ENCODE measurements at places on chromosomes 1 and 21.
A peak's percentile ranks its signal among the peaks of the same experiment; 100 is the strongest.

DNA sequence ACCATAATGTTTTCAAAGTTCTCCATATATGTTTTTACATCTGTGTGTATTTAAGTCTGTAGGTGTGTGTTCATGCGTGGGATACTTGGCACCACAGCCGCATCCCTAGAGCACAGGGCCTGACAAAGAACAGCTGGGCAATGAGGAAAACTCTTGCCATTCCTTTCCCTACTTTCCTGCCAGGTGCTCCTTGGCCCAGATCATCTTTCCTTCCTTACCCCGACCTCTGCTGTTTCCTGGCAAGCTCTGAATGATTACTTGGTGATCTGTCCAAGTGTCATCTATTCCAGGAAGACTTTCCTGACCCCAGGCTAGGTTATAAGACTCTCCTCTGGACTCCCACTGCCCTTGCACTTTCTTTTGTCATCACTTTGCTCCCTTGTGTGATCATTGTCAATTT, 123.6 kb downstream of the ELAVL4 start:
- no peak for DNase-seq

DNA sequence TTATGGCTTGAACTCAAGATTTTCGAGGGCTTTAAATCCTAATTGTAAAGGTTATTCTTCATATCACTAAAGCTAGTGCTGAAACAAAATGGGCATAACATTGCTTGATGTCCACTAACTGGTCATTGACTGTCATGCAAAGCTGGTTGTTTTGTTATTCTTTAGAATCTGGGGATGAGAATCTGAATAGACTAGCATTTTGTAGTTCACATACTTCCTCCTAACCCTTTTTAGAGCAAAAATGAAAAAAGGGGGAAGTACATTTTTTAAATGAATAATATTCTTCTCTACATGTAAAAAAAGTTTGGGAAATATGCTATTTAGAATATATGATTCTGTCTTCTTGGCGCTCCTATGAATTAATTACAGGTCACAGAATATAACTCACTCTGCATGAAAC, 72.2 kb upstream of the HMCN1 start:
- no peak for DNase-seq

GRCh38 chr1:198153804-198154203, 3.0 kb upstream of the NEK7 start:
- DNase-seq: no peak

DNA sequence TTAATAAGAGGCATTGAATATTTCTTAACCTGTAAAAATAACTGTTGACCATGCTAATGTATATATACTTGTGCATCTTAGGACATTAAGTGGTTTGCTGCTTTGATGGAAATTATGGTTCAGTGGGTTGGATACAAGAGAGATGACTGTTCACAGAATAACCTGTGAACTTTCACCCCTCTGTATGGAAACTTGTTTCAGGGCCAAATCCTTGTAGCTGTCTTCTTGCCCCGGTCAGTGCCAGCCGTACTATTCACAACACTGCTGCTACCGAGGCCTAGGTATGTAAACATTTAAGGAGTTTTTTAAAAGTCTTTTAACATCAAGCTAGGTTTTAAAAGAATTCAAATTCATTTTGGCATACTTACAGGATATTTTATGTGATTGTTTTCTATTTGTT, 16.1 kb downstream of the DONSON start:
- no peak for DNase-seq

DNA sequence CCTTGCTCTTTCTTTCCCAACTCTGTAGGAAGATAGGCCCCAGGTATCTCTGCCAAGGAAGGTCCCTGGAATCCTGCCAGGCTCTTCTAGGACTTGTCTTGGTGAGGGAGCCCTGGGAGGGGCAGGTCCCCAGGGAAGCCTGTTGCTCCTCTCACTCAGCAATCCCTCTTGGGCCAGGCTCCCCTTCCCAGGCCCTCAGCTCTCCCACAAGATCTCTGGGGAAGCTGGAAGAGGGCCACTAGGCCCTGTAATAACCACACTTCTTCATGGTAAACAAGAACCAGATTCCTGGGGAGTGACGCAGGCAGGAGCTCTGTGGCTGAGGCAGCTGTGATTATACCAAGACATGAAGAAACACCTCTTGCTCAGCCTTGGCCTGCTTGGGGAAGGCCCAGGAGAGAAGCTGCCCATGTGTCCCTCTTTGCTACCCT, 9.9 kb upstream of the MAPKAPK2 start:
- no peak for DNase-seq

DNA sequence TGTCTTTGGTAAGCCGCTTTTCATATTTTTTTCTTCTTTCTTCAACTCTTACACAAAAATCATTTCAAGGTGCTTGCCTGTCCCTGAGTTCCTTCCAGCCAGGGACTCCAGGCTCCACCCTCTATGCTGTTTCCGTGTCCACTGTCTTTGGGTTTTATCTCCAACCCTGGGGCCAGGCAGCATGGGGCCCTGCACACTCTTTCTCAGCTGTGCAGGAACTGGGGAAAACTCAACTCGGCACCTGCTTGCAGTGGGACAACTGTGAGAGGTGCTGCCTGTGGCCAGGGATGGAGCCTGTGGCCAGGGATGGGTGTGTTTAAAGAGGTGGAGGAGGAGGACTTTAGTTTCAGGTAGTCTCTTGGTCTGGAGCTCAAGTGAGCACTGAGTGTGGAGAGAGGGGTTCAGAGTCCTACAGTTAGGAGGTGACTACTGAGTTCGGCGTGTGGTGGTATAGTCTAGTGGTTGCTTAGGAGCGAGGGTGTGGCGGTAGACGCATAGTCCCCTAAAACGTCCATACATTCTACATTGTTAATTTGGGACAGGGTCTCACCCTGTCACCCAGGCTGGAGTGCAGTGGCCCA, 13.4 kb downstream of the TNFRSF8 start:
- DNase-seq: no peak

DNA sequence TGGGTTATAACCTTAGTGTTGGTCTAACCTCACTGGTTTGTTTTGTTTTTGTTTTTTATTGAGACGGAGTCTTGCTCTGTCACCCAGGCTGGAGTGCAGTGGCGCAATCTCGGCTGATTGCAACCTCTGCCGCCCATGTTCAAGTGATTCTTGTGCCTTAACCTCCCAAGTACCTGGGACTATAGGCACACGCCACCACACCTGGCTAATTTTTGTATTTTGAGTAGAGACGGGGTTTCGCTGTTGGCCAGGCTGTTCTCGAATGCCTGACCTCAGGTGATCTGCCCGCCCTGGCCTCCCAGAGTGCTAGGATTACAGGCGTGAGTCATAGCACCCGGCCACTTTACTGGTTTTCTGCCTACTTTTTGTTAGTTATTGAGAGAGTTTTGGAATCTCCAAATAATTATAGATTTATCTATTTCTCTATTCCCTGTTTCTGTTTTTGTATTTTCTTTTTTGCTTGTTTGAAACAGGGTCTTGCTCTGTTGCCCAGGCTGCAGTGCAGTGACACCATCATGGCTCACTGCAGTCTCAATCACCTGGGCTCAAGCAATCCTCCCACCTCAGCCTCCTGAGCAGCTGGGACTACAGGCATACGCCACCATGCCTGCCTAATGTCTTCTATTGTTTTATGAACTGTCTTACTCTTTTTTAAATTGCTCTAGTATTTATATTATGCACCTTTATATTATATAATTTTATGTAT, 21.4 kb downstream of the SMG7 start:
- no peak for DNase-seq

- peak; percentile 88 for DNase-seq
Measured at GRCh38 chr1:156052862-156053767, 483 bp downstream of the UBQLN4 start.

DNA sequence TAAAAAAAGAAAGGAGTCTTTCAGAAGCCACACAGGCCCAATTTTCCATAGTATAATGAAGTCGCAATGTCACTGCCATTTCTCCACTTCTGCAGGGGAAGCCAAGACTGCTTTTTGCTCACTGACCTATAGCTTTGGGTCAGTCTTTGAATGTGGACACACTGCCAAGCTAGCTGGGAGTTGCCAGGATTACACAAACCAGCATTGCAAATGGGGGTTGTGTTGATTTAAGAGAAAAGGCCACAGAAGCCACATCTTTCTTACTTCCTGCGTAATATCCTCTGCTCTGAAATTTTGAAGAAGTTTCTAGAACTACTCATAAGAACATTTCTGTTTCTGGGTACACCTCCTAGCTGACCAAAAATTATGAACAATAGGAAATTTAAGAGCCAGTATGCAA, 45.8 kb upstream of the SAMSN1 start:
- DNase-seq: no peak

- no peak for DNase-seq
Measured at GRCh38 chr1:222613627-222614026, 4.3 kb upstream of the MIA3 start.

GRCh38 chr1:6580119-6580592, 362 bp downstream of the ZBTB48 start:
- DNase-seq: no peak

DNA sequence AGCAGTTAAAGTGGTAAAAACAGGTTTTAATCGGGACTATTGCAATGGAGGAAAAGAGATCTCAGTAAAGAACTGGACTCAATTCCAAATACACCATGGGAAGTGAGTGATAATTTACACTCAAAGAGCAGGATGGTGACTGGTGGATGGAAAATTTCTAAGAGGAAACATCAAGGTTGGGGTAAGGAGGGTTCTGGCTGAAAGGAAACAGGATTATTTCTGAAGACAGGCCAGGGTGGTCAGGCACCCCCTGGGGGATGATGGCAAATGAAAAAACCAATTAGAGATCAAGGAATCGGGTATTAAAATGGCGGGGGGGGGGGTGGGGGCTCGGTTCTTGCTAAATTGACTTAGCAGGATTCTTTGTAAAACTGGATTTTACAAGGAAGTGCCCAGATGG, 12.3 kb upstream of the HSD11B1 start:
- no peak for DNase-seq

DNA sequence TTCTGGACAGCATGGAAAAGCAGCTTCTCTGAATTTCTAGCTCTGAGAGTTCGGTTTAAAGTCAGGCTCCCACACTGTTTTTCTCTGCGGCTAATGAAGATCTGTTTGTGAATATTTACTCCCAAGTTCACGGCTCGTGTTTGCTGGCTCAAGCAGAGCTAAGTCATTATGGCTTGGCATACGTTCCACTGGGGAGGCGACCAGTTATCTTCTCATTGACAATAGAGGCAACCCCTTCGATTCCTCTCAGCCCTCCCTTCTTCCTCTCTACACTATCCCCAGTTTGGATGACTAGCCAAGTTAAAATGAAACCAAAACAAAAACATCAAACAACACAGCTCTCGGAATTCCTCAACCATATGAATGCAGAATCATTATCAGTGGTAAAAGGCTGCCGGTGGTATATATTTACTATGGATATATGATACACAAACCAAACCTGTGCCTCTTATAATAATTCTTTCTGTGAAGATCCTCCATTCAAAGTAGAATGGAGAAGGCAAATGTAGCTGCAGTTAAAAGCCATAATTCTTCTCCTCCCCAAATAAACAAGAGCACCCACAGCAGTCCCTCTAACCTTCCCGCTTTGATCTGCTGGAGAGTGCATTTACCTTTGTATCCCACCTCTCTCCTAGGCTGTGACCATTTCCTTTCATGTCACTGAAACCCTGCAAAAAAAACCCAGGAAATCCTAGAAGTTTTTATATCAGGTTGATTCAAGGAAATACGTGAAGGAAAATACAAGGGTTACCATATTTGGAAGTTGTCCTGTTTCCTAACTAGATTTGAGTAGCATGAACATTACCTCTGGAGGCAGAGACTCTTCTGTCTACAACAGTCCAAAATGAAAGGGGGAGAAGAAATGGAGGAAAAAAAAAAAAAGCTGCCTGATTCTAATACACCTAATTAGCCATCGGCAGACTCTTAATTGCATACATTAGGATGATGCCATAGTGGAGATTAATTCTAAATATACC, 108.3 kb upstream of the USH2A start:
- DNase-seq: no peak

DNA sequence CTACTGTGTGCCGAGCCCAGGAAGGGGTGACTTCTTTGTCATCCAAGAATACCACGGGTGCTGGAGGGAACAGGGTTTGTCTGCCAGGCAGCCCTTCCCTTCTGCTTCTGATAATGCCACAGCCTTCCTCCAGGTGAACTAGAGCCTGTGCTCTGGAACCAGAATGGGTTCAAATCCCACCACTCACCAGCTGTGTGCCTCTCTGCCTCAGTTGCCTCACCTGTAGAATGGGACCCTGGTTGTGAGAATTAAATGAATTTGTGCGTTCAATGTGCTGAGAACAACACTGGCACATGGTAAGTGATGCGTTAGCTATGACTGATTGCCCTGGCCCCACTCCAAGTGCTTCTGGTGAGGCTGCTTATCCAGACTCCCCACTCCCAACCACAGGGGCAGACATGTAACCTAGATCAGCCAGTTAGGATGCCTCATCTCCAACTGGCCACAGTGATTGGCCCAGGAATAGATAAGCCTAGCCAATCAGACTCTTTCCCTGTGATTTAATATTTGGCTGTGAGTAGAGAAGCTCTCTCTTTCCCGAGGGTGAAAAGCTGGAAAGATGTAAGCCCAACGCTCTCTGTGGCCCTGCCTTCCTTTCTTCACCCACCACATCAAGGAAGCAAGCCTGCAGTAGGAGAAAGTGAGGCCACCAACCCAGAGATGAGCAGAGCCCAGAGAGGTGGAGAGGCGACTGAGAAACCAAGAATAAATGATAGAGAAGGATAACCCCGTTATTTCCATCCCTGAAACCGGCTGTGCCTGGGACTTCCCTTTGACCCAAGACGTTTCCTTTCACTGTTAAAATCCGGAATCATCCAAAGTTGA, 20.8 kb upstream of the LAPTM5 start:
- DNase-seq: no peak

DNA sequence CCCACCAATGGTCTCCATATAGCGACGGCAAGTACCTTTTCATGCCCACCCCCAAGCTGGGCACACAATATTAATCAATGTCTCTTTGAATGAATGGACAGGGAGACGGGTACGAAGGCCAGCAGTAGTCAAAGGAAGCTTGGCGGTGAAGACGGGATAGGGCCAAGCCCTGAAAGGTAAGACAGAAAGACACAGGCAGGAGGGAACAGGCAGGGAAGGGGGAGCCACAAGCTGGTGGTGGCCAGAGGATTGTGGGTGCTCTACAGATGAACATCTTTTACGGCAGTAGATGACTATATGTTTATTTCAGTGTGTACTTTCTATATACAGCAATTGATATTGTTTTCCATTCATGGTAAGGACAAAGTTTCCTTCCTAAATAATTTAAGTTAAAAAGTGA, 16.3 kb downstream of the CAPZB start:
- no peak for DNase-seq

DNA sequence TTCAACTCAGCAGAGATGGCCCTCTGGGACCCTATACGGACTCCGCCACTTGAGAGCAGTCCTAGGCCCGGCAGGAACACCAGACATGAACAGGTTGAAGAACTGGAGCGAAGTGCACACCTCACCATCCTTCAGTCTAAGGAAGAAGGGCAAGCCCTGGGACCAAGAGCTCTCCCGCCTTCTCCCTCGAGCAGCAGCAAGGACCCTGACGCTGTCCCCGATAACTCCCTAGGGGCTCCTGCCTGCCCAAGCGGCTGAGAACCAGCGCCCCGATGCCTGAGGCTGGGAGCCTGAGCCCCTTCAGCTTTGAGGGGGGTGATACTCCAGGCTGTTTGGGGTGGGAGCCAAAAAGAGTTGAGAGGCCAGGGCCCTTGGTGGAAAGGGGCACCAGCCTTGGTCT, 10.2 kb downstream of the TMEM81 start:
- no peak for DNase-seq

GRCh38 chr21:45207839-45208626, 79.7 kb downstream of the POFUT2 start:
- no peak for DNase-seq

- DNase-seq: peak; percentile 63
Measured at GRCh38 chr1:156838972-156839371, 19.9 kb downstream of the INSRR start.

GRCh38 chr1:10980841-10981727, 31.4 kb upstream of the TARDBP start:
- no peak for DNase-seq

Measured in glutamatergic neuron (in vitro differentiated cells).